NCI-H345 (cell line): ENCODE measurements at places on chromosomes 2 and 18.

DNA sequence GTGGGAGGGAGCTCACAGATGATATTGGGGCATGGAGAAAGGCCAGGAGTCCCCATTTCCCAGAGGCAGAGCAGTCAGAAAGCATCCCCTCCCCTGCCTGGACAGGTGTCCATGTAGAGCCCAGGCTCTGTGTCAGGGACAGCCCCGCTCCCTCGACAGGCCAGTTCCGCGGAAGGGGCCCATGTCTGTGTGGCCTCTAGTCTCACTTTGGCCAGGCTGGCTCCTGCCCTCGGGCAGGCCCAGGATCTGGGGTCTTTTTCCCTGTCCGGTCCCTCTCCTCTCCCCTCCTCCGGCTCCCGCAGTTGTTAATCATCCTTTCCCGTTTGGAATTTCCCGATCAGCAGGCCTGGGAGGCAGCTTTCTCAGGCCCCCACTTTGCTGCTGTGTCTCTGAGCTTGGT lies 20.4 kb upstream of the PDIA6 start:
- no peak for DNase-seq

GRCh38 chr18:40849886-40850285 lies 1105.1 kb upstream of the PIK3C3 start:
- no peak for DNase-seq

- DNase-seq, result no peak
Measured at GRCh38 chr2:207296265-207296948, 130.7 kb upstream of the KLF7 start.

DNA sequence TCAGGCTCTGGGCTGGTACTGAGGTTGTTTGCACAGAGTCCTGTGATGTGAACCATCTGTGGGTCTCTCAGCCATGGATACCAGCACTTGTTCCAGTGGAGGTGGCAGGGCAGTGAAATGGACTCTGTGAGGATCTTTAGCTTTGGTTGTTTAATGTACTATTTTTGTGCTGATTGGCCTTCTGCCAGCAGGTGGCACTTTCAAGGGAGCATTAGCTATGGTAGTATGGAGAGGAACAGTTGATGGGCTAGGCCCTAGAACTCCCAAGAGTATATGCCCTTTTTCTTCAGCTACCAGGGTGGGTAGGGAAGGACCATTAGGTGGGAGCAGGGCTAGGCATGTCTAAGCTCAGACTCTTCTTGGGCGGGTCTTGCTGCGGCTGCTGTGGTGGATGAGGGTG lies 257.0 kb upstream of the GYPC start:
- DNase-seq, result no peak

GRCh38 chr18:63725682-63726480 lies 23.1 kb downstream of the SERPINB11 start:
- DNase-seq, result no peak

DNA sequence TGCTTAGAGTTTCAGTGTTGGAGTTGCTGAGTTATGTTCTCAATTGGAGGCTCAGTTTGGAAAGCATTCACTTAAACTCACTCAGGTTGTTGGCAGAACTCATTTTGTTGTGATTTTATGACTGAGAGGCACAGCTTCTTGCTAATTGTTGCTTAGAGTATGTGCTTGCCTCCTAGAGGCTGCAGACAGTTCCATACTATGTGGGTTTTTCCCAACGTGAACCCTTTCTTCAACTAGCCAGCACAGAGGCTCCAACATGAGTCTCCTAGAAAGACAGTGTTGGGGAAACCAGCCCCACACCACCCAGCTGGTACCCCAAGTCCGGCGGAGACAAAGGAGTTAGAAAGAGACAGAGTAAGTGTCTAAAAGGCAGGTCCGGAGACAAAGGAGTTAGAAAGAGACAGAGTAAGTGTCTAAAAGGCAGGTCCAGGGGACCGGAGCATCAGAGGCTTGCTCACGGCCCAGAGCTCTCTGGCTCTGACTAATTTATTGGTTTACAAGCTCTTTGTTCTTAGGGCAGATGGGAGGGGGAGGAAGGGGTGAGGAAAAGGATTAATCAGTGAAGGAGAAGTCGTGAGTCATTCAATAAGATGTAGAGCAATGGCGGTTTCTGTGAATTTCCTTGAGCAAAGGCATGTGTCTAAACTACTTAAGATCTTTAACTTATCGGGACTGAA lies 999.7 kb upstream of the LRRTM1 start:
- DNase-seq, result no peak

DNA sequence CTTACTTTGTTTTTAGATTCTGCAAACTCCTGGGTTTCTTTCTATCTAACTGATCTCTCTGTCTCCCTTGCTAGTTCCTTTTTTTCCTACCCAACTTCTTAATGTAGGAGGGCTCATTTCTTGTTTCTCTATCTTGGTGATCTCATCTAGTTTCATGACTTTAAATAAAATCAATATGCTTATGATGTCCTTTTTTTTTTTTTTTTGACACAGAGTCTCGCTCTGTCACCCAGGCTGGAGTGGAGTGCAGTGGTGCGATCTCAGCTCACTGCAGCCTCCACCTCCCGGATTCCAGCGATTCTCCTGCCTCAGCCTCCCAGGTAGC lies 42.2 kb upstream of the IL1RL1 start:
- DNase-seq, result no peak

GRCh38 chr2:143524119-143524553 lies 394.9 kb downstream of the ARHGAP15 start:
- no peak for DNase-seq

DNA sequence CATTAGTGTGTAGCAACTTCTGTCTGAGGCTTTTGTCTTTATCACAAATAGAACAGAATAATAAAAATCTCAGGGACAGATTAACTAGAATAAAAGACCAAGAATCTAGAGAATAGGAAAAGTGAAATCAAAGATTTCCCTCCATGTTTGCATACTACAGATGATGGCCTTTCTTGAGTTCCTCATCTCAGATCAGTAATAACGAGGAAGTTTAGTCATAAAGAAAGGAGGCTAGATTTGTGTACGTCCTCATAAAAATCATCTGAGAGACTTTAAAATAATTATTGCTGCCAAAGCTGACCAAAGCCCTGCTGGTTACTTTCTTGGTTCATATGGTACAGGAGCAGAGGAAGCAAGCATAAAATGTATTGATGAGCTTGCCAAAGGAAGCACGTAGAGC lies 117.3 kb downstream of the MIB1 start:
- DNase-seq, result no peak

- DNase-seq, result no peak
Measured at GRCh38 chr2:213678437-213679218, 394.4 kb downstream of the SPAG16 start.

- DNase-seq, result no peak
Measured at GRCh38 chr2:240359695-240360094, 75.8 kb upstream of the GPC1 start.

DNA sequence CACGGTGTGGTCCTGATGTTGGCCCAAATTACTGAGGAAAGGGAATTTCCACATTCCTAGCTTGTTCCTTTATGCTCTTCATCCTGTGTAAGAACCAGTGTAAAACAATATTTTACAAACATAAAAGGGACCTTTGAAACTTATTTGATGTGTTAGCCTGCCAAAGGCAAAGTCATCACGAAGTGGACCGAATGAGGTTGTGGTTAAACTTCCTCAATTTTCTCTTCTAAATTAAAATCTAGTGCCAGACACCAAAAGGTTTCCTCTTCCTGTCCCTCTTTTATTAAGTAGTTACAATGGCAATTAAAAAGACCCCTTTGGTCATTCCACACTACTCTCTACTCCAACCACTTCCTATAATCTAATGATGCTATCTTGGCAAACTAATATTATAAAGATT lies 279.8 kb downstream of the AFF3 start:
- DNase-seq, result no peak

DNA sequence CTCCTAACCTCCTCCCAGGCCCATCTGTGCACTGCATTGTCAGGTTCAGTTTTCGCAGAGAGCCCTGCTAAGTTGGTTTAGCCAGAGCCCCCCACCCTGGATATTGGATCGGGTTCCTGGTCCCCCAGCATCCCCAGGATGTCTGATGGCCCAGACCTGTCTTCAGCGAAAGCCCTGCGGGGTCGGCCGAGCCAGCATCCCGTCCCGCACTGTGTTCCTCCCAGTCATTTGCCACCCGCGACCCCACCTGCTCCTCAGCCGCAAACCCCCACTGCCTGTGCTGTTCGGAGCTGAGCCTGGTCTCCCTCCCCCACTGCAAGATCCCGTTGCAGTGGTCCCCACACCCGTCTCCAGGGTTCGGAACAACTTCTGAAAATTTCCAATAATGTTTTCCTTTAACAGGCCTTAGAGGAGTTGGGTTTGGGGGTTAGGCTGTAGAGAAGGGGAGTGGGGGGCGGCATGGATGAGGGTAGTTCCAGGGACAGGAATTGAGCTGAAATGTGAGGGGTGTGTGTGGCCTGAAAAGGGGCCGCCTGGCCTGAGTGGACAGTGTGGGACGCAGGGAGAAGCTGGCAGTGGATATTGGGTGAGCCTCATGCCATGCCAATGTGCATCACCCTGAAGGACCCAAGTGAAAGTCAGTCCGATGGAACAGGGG lies 1.6 kb upstream of the COPS9 start:
- no peak for DNase-seq

DNA sequence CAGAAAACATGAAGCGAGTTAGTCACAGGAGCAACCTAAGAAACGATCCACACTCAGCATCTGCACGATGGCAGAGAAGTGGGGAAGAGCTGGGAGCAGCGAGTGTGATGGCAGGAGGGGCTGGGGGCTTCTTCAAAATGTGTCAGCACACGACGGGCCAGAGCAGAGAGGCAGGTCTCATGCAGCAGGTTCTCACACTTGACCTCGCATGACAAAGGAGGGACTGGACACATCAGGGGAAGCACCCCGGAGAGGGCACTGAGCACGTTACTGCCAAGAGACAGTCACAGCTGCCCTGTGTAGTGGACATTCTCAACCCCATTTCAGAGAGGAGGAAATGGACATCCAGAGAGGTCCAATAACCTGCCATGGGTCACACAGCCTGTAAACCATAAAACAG lies 104.1 kb upstream of the CAPN13 start:
- no peak for DNase-seq

GRCh38 chr18:34773961-34774766 lies 64.1 kb downstream of the DTNA start:
- peak; percentile 46 for DNase-seq

GRCh38 chr2:4445821-4446220 lies 742.4 kb downstream of the DCDC2C start:
- DNase-seq, result peak; percentile 24

- no peak for DNase-seq
Measured at GRCh38 chr2:211089127-211089526, 532.7 kb downstream of the CPS1 start.

GRCh38 chr2:238140040-238140439 lies 1.6 kb downstream of the KLHL30 start:
- no peak for DNase-seq

- no peak for DNase-seq
Measured at GRCh38 chr2:149861034-149861433, 273.5 kb upstream of the MMADHC start.

- DNase-seq, result peak; percentile 60
Measured at GRCh38 chr2:240819126-240819857, 727 bp downstream of the KIF1A start.

- DNase-seq, result no peak
Measured at GRCh38 chr2:152499896-152500735, 165.1 kb downstream of the FMNL2 start.

GRCh38 chr2:226799976-226800940 lies 638 bp upstream of the IRS1 start:
- peak; percentile 46 for DNase-seq

DNA sequence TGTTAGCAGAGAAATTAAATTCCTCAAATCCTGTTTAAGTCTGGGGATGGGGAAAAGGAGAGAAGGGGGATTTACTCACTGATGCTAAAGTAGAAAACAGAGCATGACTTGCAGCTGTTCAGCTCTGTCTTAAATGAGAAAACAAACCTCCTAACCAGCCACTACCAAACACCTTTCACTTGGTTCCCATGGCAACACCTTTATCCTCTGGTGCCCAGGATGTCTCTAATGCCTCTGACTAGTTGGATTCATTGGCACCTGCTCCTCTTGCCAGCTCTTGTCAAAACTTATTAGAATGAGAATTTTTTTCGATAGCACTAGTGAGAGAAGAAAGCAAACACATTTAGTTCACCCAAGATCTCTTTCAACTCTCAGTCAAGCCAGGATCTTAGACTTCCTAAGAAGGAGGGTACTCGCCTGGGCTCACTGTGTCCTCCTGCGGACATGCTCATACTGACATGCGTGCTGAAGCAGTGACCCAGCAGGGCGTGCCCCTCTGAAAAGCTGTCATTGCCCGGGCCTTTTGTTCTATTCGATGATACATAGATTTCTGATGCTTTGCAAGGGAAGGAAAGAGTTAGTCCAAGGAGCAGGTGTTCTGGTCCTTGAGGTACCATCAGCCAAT lies 656.0 kb upstream of the CELF4 start:
- DNase-seq, result peak; percentile 22

- peak; percentile 68 for DNase-seq
Measured at GRCh38 chr2:167424803-167425755, 536.8 kb downstream of the XIRP2 start.

DNA sequence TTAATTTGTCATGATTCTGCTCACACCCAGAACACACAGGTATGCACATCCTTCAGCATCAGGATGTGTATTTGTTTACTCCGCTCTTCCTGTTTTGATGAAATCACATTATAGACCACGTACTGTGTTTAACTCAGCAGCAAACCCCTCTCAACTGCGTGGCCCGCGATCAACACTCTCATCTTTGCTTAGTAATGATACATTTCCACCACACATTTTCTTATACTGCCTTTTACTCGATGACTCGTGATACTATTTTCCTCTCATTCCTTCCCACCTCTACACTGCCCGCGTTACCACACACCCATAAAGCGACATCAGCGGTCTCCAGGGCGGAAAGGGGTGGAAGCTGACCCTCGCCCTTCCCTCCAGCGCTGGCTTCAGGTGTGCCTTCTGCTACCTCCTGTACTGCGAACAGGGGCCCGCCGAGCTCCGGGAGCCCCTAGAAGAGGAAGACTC lies 1.3 kb downstream of the NETO1 start:
- peak; percentile 25 for DNase-seq

- no peak for DNase-seq
Measured at GRCh38 chr2:32760628-32761027, 132.8 kb downstream of the TTC27 start.

- DNase-seq, result peak; percentile 61
Measured at GRCh38 chr18:12327510-12328178, 19.6 kb downstream of the TUBB6 start.

DNA sequence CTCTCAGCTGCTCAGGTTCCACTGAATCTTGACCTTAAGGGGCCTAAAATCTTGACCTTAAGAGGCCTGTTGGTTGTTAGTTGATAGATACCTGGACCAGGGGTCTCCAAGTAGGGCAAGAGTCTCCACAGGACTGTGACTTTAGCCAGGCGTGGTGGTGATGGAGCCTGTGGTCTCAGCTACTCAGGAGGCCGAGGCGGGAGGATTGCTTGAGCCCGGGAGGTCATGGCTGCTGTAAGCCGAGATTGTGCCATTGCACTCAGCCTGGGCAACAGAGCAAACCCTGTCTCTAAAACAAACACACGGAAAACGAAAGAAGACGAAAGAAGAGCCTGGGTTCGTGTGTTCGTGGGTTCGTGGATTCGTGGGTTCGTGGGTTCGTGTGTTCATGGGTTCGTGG lies 120.2 kb upstream of the CTDP1 start:
- DNase-seq, result no peak

- DNase-seq, result no peak
Measured at GRCh38 chr2:219995991-219996765, 368.7 kb downstream of the SLC4A3 start.
